ENCODE measurements at places on chromosomes 7 and 10. TPM values are rescaled to one million over a fixed set of nuclear protein-coding genes. Genes with fewer than 3 reads are reported as not detected.

VIPR2 gene
- total RNA-seq = 0.28 TPM

GSAP gene
- total RNA-seq = 2.9 TPM

LIPK gene
- total RNA-seq = not detected

OR9A2 gene
- not detected for total RNA-seq

ZNF853 gene
- total RNA-seq = 0.19 TPM

SLC39A12 gene
- not detected for total RNA-seq

SPOCK2 gene
- total RNA-seq = 0.28 TPM

FAM180A gene
- 3.1 TPM for total RNA-seq

GPR85 gene
- 0.56 TPM for total RNA-seq

C10orf105 gene
- not detected for total RNA-seq

CLEC2L gene
- total RNA-seq = not detected

HOXA13 gene
- under 0.01 TPM for total RNA-seq

NACAD gene
- 0.38 TPM for total RNA-seq

IGFBP1 gene
- 1.2 TPM for total RNA-seq

GPR37 gene
- total RNA-seq = not detected

OR2A1 gene
- total RNA-seq = under 0.01 TPM

TMEM184A gene
- total RNA-seq = under 0.01 TPM

SCIN gene
- total RNA-seq = 0.56 TPM

All from regular cardiac myocyte (primary cell).